ENCODE measurements at places on chromosomes 1 and 21.

- no peak for DNase-seq
Measured at GRCh38 chr21:34790341-34790740, 121.5 kb downstream of the CLIC6 start.

DNA sequence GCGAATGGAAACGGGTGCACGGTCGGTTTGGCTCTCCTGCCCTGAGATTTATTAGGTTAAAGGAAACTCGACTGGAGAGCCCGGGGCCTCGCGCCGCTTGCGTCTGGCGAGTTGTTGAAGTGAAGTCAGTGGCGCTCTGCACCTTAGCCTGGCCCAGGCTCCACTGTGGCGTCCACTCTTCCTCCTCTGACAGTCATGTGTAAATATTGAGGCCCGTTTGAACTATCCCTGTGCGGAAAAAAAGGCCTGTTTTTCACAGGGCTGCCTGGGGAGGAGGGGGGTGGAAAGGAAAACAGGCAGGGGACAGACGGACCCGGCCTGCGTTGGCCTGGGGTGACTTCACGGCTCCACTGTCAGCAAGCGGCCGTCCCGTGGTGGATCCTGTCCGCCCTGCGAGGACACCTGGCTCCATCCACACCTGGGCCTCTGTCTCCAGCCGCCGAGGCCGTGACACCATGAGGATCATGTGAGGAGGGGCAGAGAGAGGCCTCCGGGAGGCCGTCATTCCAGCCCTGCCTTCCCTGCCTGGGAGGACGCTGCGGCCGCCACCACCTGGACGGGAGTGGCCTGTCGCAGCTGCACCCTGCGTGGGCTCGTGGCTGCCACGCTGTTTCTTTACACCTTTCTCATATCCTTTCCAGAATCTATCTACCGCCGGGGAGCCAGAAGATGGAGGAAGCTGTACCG is 59.8 kb downstream of the FAAP20 start:
- no peak for DNase-seq

GRCh38 chr1:182752077-182752988 is 37.2 kb upstream of the NPL start:
- DNase-seq = no peak

- no peak for DNase-seq
Measured at GRCh38 chr1:3019516-3020051, 1.7 kb upstream of the ACTRT2 start.

GRCh38 chr1:198542632-198543031 is 2.2 kb upstream of the ATP6V1G3 start:
- no peak for DNase-seq

- no peak for DNase-seq
Measured at GRCh38 chr1:23563003-23563402, 3.7 kb upstream of the ID3 start.

- DNase-seq = no peak
Measured at GRCh38 chr1:161706482-161707347, at the start of gene FCRLA. Gene FCRLA (plus strand): TSS chr1:161707229. CDS start chr1:161707265, 36 bp downstream.

DNA sequence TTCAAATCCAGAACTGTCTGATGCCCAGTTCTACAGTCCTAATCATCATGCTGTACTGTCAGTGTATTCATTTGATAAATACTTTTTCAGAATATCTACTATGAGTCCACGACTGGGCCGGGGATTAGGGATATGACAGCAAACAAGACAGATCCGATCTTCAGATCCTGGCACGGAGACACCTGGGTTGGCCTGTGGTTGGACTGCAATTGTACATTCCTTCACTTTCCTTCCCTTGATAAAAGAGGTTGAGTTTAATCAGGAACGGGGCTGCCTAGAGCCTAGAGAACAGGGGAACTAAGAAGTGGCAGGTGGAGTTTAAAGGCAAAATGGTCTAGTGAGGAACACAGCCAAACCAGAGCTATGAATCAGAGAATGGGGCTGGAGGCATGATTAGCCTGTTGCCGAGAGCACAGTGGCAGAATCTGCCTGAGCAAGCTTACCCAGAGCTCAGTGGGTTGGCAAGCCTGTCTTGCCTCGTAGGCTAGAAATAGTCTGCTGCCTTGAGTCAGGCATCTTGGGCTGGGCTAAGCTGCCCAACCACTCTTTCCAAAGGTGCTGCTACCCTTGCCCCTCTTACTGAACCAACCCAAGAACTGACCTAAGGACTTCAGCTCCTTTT is 38.1 kb upstream of the PTCH2 start:
- no peak for DNase-seq

- DNase-seq = no peak
Measured at GRCh38 chr21:32641710-32642698, 29.8 kb upstream of the CFAP298 start.

DNA sequence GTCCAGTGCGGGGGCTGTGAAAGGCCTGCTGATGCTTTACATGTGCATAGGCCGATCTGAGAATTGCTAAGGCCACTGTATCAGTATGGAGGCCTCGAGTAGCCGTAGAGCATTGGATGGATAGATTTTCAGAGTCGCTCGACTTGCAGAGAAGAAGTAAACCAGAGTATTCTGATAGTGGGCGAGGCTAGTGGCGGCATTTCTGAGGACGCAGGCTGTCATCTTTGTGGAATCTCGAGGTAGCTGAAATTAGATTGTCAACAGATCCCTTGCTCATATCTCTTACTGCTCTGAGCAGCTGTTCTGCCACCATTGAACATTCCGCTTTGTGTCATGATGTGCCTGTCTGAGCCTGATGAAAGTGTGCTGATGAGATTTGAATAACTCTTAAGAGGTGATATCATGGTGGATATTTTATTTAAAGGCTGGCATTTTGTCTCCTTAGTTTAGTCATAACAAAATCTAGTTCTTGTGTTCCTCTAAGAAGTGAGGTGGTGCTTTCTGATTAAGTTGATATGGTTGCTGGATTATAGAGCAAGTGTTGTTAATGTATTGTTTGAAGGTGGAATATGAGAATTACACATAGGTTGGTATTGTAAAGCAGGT is 1.5 kb downstream of the KIF1B start:
- DNase-seq = no peak

DNA sequence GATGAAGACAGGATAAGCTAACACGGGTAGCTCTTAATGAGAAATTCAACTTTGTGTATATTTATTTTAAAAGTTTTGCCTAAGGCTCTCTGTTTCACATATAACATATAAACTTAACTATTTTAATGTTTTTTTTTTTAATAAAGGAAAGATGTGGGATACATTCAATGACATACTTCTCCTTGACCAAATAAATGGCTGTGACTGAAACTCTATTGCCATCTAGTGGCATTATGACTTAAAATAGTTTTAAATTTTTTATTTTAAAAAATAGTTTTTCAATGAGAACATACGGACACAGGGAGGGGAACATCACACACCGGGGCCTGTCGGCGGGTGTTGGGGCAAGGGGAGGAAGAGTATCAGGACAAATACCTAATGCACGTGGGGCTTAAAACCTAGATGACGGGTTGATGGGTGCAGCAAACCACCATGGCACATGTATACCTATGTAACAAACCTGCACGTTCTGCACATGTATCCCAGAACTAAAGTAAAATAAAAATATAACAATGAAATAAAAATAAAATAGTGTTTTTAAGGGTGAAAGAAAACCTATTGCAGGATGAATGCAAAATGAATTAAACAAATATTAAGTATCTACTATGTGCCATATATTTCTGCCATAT is 83.4 kb downstream of the LYST start:
- DNase-seq = no peak

- no peak for DNase-seq
Measured at GRCh38 chr21:31470896-31471694, 127.0 kb upstream of the TIAM1 start.

GRCh38 chr1:85421179-85421578 is 43.8 kb downstream of the DDAH1 start:
- no peak for DNase-seq

GRCh38 chr1:245752561-245752960 is 597.8 kb downstream of the KIF26B start:
- no peak for DNase-seq

DNA sequence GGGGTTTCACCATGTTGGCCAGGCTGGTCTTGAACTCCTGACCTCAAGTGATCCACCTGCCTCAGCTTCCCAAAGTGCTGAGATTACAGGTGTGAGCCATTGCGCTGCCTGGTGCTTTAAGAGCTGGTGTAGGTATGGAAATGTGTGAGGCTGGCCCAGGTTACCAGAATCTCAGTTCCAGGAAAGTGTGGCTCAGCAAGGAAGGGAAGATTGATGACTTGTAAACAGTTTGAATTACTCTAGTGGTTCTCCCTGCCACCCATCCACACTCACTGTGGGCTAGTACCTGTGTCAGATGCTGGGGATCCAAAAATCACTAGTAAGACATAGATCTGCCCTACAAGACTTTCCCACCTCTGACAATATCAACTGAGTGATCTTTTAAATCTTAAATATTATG is 34.5 kb upstream of the SLC35D1 start:
- DNase-seq = no peak

- no peak for DNase-seq
Measured at GRCh38 chr1:186375929-186376319, 286 bp downstream of the ODR4 start.

- DNase-seq = peak; percentile 64
Measured at GRCh38 chr1:213669964-213670691, 317.6 kb upstream of the PROX1 start.

- peak; percentile 33 for DNase-seq
Measured at GRCh38 chr1:180267761-180268555, 37.9 kb downstream of the LHX4 start.

- DNase-seq = no peak
Measured at GRCh38 chr1:75712306-75712705, 12.2 kb upstream of the ACADM start.

- no peak for DNase-seq
Measured at GRCh38 chr1:110321846-110322245, 17.3 kb upstream of the RBM15 start.

DNA sequence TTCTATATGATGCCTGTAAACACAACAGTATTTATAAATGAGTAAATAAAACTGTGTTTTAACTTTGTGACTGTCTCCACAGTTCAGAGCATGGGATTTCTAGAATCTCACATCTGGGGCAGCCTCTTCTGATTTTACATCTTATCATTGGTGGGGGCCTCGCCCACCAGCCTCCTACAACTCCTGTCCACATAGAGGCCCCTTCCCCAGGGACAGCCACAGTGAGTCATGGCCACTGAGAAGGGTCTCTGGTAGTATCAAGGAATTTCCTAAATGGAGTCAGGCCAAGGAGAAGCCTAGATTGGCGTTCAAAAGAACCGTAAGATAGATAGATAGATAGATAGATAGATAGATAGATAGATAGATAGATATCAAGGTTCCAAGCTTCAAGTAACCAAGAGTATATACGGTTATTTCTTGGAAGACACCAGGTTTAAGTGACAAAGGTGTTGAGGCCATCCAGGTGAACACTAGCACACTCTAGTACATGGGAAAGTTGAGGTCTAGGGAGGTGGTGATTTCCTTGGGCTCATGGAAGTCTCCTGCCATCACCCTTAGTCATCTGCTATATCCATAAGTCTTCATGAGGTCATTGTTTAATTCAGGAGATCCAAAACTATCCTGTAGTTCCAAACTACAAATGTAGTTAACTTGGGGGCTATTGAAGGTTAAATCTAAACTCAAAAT is 121.6 kb downstream of the SYT2 start:
- no peak for DNase-seq

GRCh38 chr1:201460814-201461644 is 8.0 kb downstream of the PHLDA3 start:
- no peak for DNase-seq

DNA sequence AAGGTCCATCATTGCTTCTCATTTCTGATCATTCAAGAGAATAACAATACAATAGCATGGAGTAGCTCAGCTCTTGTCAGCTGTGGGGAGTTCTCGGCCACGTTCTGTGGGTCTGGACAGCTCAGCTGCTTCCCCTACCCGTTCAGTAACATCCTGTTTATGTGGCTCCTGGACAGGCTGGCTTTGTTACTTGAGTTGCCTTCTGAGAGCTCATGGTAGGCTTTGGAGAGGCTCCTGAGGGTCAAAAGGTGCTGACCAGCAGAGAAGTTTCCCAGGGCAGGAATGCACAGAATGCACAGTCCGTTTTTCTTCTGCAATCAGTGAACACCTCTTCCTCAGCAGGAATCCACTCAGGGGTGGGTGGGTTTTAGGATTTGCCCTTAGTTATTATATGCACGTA is 36.0 kb downstream of the KAZN start:
- no peak for DNase-seq
